Activated CD8-positive, alpha-beta memory T cell treated with anti-CD3 and anti-CD28 coated beads for 48 hours (primary cell): ENCODE measurements at places on chromosomes 6 and 20.
A peak's percentile ranks its signal among the peaks of the same experiment; 100 is the strongest.

DNA sequence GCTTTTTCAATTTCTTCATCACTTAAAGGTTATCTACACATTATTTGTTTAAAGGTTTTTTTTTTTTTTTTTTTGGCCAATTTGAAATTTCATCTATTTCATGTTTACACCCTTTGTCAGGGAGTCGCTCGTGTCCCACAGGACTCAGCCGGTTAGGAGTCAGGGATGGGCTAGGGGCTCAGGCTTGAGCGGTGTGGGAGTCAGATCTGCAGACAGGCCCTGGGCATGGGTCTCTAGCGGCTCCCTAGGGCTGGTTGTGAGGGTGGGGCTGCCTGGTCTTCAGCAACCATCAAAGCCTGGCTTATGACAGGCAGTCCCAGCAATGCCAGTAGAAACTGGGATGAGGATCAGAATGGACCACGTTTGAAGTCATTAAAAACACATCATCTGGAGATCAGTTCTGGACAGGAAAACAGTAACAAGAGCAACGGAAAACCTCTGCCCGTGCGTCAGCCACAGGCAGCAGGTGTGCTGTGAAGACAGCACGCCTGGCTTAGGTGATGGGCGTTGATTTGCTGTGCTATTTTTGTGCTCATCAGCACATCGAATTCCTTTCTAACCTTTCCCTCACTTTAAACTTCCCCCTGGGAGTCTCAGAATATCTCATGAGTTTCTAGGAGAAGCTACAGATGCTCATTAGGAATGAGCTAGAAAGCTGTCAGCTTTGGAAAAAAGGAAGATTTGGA is 91.3 kb upstream of the MPC1 start:
- DNase-seq = no peak

DNA sequence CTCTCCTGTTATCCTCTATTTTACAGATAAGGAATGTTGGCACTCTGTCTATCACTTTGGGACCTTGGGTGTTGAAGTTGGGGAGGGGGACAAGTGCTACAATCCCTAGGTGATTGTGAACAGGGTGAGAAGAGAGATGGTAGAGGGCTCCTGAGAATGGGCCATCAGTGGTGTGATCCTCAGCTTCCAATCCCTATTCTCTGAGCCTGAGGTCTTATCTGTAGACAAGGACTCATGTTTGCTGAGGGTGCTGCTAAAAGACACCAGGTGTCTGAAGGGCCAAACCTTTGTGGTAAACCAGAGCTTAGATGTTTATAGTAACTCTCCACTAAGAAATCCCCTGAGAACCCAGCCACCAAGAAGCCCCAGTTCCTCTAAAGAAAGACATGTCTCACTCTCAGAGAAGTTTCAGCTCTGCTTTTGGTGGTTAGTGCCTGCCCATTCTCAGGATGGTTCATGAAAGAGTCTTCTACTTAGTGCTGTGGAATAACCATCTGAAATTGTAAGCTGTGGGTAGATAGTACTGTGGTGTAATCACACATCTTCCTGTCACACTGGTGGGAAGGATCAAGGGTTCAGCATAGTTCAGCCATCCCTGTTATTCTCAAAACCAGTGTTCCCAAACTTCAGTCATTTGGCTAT is 58.2 kb upstream of the IL20RA start:
- no peak for DNase-seq

GRCh38 chr6:135813401-135813800 is 38.1 kb upstream of the PDE7B start:
- no peak for DNase-seq

DNA sequence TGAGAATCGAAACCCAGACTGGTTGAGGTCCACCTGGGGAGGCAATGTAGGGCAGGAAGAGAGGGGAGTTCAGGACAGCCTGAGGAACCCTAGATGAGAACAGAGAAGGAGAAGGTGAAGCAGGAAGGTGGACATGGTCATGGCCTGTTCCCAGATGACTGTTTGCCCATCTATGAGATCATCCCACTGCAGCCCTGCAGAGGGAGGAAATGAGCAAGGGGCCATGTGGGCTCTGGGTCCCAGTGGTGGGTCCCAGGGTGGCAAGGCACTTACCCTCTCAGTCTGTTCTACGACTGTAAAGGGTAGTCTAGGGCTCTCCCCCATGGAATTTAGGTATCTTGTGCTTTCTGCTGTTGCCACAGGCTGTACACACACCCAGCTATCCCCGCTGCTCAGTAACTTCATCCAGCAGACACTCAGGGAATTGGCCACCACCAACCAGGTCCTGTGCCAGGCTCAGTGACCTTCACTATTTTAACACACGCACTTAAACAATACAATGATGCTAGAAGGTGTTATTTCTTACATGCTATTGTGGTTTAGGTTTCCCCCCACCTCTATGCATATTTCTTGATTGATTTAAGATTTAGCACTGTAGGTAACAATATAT is 89.8 kb downstream of the TOX2 start:
- no peak for DNase-seq

DNA sequence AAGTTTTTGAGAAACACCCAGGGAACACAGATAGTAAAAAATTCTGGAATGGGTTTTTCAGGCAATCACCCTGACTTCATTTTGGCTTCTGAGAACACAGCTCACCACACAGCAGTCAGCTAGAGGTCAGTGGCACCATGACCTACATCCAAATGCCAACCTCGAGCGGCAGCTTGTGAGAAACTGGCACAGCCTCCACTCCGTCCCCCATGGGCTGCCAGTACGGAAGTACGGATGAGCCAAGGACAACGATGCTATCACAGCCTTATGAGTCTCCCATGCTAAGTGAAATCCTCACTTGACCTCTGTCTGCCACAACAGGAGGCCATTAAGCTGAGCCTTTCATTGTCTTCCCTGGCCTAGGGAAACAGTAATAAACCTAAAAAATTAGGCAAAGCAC is 32.0 kb downstream of the KIF16B start:
- no peak for DNase-seq

DNA sequence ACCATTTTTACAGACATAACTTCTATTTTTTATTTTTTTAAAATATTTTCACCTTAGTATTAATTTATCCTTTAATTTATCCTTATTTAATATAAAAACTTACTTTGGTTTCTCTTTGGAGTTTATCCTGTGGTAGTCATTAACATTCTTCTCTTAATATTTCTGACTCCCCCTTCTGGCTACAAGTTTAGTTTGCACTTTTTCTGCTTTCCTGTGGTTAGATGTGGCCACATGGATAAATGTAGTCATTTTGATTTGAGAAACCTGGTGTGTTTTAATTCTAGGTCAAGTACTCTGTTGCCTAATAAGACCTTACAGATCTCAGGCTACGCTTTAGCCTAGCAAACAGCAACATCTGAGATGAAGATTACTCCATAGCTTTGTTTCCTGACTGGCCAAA is 1187.5 kb downstream of the HACE1 start:
- no peak for DNase-seq

- no peak for DNase-seq
Measured at GRCh38 chr6:56517155-56517745, 125.4 kb downstream of the DST start.

GRCh38 chr20:49832632-49833327 is 20.2 kb downstream of the SLC9A8 start:
- no peak for DNase-seq

DNA sequence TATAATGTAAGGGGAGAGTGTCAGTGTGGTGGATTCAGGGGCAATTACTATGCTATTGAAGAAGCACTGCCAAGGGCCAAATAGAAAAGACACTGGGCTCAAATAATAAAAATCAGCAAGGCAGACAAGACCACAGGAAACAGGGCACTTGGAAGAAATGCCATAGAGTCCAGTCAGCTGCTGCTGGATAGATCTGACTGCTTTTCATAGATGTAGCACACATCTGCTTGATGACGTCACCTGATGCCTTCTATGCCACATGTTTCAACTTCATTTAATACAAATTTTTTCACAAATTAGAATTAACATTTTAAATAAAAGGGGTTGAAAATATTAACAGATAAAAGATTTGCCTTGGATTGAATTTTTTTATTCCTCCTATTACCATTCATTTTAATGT is 23.9 kb upstream of the AHI1 start:
- no peak for DNase-seq

- no peak for DNase-seq
Measured at GRCh38 chr6:107816818-107817217, 7.3 kb downstream of the SCML4 start.

GRCh38 chr6:42251911-42252637 is 34.4 kb upstream of the MRPS10 start:
- no peak for DNase-seq

- DNase-seq = no peak
Measured at GRCh38 chr6:165231177-165231576, 78.2 kb downstream of the C6orf118 start.

DNA sequence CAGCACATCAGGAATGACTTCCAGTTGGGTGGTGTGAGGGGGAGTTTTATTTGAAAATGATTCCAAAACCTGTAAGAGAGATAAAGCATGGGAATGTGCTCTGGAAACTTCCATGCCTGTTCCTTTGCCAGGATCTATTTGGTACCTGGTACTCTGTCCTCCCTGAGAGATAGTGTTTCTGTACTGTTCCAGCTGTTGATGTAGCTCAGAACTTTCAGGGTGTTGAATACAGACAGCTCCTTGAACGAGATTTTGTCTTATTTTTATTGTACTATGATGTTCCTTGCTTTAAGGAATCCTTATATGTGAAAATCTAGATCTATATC is 148.7 kb upstream of the RIPOR2 start:
- no peak for DNase-seq

DNA sequence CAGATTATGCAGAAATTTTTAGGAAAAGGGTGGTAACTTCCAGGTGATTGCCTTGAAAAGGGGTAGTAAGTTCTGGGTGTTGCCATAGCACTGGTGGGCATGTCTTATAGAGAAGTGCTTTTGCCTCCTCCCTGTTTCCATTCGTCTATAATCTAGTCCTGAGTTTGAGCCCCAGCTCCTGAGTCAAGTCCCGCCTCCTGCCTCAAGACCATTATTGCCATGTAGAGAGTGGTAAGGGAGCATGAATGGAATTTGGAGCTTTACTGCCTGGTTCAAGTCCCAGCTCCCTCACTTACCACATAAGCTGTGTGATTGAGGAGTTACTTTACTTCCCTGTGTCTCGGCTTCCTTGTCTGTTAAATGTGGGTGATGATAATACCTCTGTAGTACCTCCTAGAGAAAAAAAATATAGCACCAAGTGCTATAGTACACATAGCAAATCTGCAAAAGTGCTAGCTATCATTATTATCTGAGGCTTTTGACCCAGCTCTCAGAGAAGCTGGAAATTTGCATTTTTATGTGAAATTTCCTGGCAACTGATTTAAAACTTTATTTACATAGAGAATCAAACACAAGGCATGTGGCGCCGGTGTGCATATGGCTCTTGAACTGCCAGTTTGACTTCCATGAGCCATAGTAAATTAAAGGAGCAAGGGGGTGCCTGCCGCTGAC is 36.0 kb downstream of the TGM6 start:
- DNase-seq = no peak

DNA sequence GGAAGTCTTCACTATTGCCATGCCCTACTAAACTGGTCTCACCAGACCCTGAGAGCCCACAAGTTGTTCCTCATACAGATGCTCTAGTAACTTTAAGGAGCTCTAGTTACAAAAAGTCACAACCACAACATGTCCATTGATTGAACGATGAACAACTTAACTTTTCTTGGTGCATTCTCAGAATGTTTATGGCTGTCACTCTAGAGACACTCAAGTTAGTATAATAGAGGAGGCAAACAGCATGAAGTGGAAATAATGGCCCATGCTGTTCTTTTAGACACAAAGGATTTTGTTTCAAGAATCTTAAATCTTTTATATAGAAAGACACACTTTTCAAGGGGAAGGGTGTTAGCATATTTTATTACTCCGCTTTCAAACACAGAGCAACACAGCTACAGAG is 934.4 kb downstream of the HACE1 start:
- no peak for DNase-seq

GRCh38 chr6:36873612-36874442 is 776 bp downstream of the PPIL1 start:
- no peak for DNase-seq

GRCh38 chr20:60013296-60014139 is 55.3 kb downstream of the CDH26 start:
- DNase-seq = no peak

DNA sequence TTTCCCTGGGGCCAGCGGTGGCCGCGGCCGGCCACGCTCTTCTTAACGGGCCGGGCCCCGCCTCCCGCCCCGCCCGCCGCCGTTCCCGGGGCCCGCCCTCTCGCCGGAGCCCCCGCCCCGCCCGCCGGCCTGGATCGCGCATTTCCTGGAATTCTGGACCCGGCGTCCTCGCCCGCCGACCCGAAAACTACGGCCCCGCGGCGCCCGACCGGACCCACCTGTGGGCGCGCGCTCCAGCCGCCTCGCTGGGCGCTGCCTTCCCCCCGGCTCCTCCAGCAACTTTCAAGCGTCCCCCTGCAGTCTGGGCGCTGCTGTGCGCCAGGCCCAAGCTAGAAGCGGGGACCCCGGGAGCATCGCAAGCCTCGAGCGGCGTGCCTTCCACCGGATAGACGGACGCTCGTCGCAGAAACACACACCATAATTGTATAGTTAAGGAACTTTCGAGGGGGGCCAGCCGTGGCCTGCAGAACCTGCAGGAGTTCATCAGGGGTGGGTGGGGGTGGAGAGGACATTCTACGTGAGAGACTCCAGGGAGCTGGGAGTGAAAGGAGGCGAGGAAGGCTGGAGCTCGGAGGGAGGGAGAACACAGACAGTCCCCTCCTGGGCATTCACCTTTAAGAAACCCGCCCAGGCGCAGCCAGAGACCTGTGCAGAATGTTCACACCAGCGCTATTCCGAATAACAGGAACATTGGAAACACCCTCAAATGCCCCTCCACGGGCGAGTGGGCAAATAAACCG is at the start of gene ADA:
Gene ADA (minus strand): TSS at position 16 of the 740 bp plus-strand sequence. CDS start 92 bp downstream, outside the sequence.
- DNase-seq = no peak

DNA sequence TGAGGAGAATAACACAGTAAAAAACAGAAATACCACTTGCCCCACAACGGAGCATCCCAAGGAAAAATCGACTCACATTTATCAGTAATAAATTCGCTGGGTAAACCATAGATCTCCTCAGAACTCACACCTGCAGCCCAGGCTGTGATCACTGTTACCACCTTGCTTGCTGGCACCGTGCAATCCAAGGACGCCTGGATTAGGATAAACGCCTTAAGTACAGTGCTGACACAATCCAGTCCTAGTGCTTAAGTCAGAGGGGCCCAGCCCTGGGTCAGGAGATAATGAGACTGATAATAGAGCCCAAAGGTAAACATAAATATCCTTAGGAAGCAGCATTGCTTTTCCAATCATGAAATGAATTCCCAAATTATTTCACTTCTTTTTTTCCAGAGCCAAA is 62.5 kb downstream of the EPB41L2 start:
- no peak for DNase-seq

- DNase-seq = peak; percentile 27
Measured at GRCh38 chr6:156778454-156779205, 1.5 kb downstream of the ARID1B start.
